ENCODE measurements at places on chromosomes 1 and 21.

DNA sequence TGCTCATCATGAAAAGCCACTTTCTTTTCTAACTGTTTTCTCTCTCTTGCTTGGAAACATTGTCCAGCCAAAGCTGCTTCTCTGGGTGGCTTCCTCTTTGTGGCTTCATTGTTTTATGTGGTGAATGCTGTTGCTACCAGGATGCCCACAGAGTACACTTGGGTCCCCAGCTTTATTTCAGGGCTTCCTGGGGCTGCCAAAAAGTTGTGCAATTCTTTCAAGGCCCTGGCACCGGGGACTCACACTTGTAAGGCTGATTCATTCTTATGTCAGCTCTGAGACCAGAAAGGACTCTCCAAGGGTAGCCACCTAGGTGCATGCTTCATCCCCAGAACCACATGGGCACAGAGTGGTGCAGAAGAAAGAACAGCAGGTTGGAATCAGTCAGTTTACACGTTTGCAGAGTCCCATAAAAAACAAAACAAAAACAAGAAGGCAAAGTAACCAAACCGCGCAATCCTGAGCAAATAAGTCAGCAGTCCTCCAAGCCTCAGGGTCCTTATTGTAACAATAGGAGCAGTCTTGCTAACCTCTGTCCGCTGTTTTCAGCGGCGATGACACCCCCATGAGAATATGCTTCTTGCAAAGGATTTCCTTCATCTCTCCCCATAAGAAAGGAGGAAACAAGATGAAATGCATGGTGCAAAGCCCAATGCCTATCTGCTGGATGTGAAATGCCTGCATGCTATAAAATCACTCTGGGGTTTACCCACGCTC, 89.9 kb upstream of the SSX2IP start:
- peaks cover 21% of the 10 kb centered on the region for H3K27me3 ChIP-seq
- H3K4me3 ChIP-seq, result no peak overlapping the region
- no peaks in the 10 kb centered on the region for H3K36me3 ChIP-seq
- no peak for ATAC-seq

- ATAC-seq, result no peak
- H3K36me3 ChIP-seq, result no peaks in the 10 kb centered on the region
Observed at GRCh38 chr1:22332424-22332717, 119.3 kb upstream of the ZBTB40 start.

GRCh38 chr1:78420181-78420580, 70.6 kb upstream of the PTGFR start:
- no peak overlapping the region for H3K27ac ChIP-seq
- no peaks in the 10 kb centered on the region for H3K36me3 ChIP-seq
- H3K27me3 ChIP-seq, result no peaks in the 10 kb centered on the region
- no peaks in the 10 kb centered on the region for H3K4me1 ChIP-seq

GRCh38 chr1:229941831-229942230, 125.2 kb upstream of the GALNT2 start:
- ATAC-seq, result no peak
- H3K27me3 ChIP-seq, result peaks cover 10% of the 10 kb centered on the region
- no peak overlapping the region for H3K4me3 ChIP-seq
- no peaks in the 10 kb centered on the region for H3K36me3 ChIP-seq

DNA sequence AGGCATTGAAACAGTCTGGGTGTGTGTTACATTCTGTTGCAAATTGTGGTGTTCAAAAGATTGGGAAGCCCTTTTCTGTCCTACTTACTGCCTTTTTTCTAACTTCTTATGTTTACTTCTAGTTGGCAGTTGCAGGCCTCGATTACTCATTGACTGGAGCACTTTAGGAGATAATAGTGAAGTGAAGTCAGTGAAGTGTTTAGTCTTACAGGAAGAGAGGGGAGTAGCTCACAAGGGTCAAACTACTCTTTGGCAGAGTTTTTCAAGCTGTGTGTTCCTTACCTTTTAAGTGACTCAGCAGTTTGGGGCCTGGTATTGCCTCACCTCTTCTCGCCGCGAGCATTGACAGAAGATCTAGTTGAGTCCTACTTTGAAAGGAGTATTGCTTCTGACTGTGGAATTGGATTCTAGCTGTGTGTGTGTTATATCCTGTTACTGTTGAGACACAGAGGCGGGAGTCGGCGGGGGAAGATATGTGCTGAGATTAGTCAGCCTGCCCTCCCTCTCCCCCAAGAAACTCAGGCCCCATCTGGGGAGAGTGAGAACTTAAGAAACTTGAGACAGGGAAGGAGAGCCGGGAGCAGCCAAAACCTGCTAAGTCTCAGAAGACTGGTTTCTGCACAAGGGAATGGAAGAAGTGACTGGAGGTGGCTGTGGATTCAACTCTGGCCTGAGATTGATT, 19.3 kb downstream of the AHCYL1 start:
- H3K27me3 ChIP-seq, result no peaks in the 10 kb centered on the region
- ATAC-seq, result peak; percentile 71
- H3K4me1 ChIP-seq, result peaks cover 38% of the 10 kb centered on the region
- peak overlapping the region; percentile 22 for H3K4me3 ChIP-seq
- peak overlapping the region; percentile 73 for H3K27ac ChIP-seq

- H3K36me3 ChIP-seq, result peaks cover 6% of the 10 kb centered on the region
- H3K27me3 ChIP-seq, result no peaks in the 10 kb centered on the region
- no peak overlapping the region for H3K27ac ChIP-seq
- no peak for ATAC-seq
Observed at GRCh38 chr1:65044411-65044810, 78.1 kb upstream of the JAK1 start.

- H3K27ac ChIP-seq, result no peak overlapping the region
- no peak overlapping the region for H3K4me3 ChIP-seq
- ATAC-seq, result no peak
- peaks cover 12% of the 10 kb centered on the region for H3K4me1 ChIP-seq
- no peaks in the 10 kb centered on the region for H3K36me3 ChIP-seq
Observed at GRCh38 chr1:226600254-226600653, 51.7 kb downstream of the STUM start.

GRCh38 chr1:219045246-219045645, 128.4 kb upstream of the LYPLAL1 start:
- no peak for ATAC-seq
- no peak overlapping the region for H3K4me3 ChIP-seq
- peaks cover 6% of the 10 kb centered on the region for H3K27me3 ChIP-seq

- ATAC-seq, result no peak
- no peak overlapping the region for H3K4me3 ChIP-seq
- no peak overlapping the region for H3K27ac ChIP-seq
- no peaks in the 10 kb centered on the region for H3K36me3 ChIP-seq
- no peaks in the 10 kb centered on the region for H3K4me1 ChIP-seq
Observed at GRCh38 chr1:236978740-236979139, 25.5 kb downstream of the MT1HL1 start.

GRCh38 chr1:220219136-220219442, 53.2 kb downstream of the RAB3GAP2 start:
- peaks cover 46% of the 10 kb centered on the region for H3K4me1 ChIP-seq
- no peak for ATAC-seq
- H3K4me3 ChIP-seq, result no peak overlapping the region
- peak overlapping the region; percentile 92 for H3K27ac ChIP-seq

DNA sequence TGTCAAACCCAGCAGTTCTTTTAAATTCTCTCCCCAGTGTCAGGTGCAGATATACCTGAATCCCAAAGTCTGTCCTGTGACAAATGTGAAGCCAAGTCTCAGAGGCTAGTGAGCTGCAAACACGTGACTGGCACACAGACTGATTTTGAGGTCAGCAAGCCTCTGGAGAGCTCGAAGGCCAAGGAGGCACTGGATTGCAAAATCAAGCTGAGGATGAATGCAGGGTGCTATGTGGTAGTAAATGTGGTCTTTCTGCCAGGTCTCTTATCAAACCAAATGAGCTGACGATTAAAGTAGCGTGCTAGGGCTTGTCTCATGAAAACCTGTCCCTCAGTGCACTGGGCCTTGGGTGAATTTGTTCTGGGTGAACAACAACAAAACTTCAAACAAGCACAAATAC, 20.6 kb downstream of the GPR3 start:
- peaks cover 33% of the 10 kb centered on the region for H3K4me1 ChIP-seq
- peaks cover 59% of the 10 kb centered on the region for H3K36me3 ChIP-seq
- no peak for ATAC-seq
- no peak overlapping the region for H3K27ac ChIP-seq

DNA sequence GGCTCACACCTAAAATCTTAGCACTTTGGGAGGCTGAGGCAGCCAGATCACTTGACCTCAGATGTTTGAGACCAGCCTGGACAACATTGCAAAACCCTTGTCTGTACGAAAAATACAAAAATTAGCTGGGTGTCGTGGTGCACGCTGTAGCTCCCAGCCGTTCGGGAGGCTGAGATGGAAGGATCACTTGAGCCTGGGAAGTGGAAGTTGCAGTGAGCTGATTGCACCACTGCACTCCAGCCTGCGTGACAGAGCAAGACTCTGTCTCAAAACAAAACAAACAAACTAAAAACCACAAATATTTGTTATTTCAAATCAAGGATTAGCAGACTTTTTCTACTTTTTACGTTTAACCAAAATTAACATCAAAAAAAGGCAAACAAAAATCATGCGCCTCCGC, 31.3 kb downstream of the INKA2 start:
- peak overlapping the region; percentile 68 for H3K27ac ChIP-seq
- ATAC-seq, result no peak
- no peak overlapping the region for H3K4me3 ChIP-seq
- H3K36me3 ChIP-seq, result peaks cover 42% of the 10 kb centered on the region
